NCI-H2171 (cell line): ENCODE measurements at places on chromosomes 11 and 22.

DNA sequence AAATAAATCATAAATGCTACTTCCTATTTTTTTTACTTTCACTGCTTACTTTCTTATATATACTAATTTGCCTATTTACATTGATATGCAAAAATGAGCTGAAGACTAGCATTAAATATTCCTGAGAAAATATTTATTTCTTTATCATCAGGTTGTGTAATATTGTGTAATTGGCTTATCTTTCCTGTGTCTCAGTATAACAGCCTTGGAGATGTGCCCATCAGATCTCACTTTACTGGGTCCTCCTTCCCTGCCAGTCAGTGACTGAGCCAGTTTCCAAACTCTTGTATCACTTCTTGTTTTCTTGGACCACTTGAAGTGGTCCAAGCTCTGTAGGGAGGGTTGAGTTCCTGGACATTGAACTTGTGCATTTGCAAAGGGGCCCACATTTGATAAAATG, 900.0 kb downstream of the LUZP2 start:
- DNase-seq: no peak

- no peak for DNase-seq
These were observed 4.5 kb upstream of the GTSE1 start for GRCh38 chr22:46292173-46292572.

DNA sequence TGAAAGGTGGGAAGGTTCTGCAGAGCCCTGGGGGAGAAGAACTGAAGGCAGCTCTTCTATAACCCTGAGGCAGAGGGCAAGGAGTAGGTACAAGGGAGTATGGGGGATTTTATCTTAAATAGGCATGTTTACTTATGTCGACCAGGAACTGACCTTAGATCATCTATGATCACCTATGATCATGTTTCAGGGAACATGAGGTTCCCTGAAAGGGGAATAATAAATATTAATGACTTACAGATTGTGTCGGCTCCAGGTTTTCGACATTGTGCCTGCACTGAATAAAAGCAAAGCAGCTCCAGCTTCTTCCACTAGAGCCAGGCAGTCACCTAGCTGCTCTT, 9.9 kb downstream of the GSTP1 start:
- DNase-seq: no peak

DNA sequence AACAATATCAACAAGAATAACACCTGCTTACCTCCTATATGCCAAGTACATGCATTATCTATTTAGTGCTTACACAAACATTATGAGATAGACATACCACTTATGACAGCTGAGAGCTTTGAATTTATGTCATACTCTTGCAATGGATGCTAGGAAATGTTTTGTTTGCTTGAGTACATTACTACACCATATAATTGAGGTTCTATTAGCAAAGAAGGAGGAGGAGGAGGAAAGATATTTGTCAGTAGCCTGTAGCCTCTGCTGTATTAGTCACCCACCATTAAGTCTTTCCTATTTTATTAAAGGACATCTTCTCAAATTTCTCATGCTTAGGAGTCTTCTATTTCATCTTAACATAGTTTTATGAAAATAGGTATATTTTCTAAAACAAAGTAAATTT, 6.4 kb downstream of the ANO5 start:
- DNase-seq: no peak

DNA sequence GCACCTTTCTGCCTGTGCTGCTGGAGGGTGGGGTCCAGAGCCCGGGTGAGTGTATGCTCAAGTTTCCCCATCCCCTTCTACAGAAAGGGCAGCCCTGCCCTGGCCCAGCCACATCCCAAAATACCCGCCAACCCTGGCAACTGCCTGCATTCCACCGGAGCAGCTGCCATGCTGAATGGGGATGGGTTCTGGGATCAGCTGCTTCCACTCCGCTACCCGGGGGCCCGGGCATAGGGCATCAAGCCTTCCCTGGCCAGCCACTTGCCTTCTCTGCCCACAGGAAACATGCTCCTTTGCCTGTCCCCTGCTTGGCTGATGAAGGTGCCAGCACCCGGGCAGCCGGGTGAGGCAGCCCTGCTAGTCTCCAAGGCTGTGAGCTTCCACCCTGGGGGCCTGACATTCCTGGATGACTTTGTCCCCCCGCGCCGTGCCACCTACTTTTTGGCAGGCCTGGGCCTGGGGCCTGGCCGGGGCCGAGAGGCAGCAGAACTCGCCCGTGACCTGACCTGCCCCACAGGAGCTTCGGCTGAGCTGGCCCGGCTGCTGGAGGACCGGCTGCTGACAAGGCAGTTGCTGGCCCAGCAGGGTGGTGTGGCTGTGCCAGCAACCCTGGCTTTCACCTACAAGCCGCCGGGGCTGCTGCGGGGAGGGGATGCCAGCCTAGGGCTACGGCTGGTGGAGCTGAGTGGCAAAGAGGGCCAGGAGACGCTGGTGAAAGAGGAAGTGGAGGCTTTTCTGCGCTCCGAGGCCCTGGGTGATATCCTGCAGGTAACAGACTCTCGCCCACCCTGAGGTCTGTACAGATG, 3.2 kb downstream of the CARNS1 start:
- DNase-seq: no peak

DNA sequence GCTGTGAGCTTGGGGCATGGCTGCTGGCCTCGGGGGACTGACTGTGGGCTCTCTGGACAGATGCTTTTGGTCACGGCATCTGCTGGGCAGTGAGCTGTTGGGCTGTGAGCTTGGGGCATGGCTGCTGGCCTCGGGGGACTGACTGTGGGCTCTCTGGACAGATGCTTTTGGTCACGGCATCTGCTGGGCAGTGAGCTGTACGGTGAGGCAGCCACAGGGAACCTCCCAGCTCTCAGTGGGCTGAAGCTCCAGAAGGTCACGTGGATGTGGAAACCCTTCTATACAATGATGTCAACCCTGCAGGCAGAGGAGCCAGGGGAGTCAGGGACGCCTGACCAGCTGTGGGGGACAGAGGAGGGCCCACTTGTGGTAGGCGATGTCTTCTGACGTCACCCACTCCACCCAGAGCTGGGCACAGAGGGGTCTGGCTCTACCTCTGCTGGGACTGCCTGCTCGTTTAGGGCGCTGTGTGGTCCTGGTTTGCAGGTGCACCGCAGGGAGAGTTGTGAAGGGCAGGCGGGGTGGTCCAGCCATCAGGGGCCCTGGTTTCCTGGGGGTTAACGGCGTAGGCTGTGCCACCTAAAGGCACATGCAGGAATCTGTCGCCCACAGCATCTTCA, 1331.3 kb downstream of the BRD1 start:
- DNase-seq: no peak

GRCh38 chr11:127639916-127640315, 639.3 kb upstream of the KIRREL3 start:
- no peak for DNase-seq

- DNase-seq: no peak
These were observed 115.7 kb upstream of the RAG2 start for GRCh38 chr11:36713715-36714114.

- no peak for DNase-seq
These were observed 45.3 kb downstream of the ZBTB44 start for GRCh38 chr11:130269326-130269943.

GRCh38 chr22:30602049-30602448, 4.9 kb upstream of the TCN2 start:
- DNase-seq: no peak

GRCh38 chr11:65442842-65443331, 20.3 kb downstream of the NEAT1 start:
- DNase-seq: no peak

DNA sequence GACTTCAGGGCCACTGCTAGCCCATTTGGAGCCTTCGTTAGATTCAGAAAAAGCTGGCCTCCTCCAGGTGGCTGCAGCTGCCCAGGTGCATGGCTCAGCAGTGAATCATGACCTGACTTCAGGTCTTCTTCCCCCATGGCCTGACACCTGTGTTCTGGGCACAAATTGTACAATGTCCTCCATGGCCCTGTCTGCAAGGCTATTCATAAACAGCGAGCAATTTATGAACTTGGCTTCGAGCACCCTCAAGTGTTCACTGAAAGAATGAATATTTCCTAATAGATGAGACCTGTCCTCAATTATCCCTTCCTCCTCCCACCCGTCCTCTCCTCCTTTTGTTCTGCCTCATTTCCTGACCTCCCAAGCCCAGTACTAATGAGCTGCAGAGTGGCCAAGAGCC, 12.2 kb upstream of the VPS37C start:
- no peak for DNase-seq

- DNase-seq: no peak
These were observed at the start of gene IL18 for GRCh38 chr11:112163875-112164685. IL18 (minus strand) TSS chr11:112164094; CDS start chr11:112155053, 9,041 bp downstream.

DNA sequence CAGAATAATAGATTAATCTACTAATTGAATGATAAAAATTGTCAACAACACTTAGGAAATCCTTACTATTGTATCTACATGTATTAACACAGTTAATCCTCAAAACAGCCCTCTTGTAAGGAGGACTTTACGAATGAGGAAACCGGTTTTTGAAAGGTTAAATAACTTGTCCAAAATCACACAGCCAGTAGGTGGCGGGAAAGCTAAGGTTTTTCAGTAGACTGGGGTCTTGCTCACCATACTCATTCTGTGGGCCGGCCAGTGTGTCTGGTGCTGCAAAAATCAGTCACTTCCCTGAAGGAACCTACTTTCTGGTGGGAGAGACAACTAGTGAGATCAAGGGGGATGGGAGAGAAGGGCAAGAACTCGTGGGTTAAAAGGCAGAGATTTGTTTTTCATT, 3.8 kb downstream of the DCPS start:
- DNase-seq: no peak

GRCh38 chr11:128804481-128804880, 62.6 kb downstream of the KCNJ1 start:
- no peak for DNase-seq

GRCh38 chr11:69186316-69187260, 30.9 kb downstream of the SMIM38 start:
- DNase-seq: no peak

DNA sequence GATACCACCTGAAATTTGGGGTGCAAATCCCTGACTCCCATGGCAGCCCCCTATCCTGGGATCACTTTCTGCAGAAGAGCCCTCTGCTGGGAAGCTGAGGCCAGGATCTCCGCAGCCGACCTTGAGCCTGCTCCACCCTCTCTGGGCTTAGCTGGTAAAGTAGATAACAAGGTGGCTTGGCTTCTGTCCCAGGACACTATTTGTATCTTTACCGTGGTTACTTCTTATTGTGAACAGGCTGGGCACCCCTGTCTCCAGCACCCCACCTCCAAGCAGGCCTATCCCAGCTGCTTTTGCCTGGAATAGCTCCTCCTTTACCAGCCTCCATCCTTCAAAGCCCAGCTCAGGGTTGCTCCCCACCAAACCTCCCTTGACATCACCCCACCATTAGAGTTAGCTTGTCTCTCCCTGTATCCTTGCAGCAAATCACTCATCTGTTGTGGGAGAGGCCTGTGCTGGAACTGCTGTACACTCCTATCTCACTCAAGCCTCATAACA, 35.2 kb upstream of the P2RY2 start:
- no peak for DNase-seq

DNA sequence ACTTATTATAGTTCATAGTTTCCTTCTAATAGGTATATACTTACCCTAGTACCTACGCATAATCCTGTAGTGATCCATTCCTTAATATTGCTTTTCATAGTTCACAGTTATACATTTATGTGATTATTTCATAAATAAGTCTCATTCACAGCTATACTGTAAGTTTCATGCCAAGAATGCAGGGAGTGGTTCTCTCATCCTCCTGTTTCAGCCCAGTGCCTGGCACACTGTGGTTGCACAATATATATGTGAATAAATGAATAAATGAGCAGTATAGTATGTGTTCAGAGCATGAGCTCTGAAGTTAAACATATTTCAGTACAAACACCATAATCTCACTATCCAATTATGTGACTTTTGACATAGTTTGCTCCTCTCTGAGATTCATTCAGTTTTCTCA, 115.8 kb downstream of the MAML2 start:
- DNase-seq: no peak
